NT2/D1 (cell line): ENCODE measurements at places on chromosomes 5 and 9.

- DNase-seq, result no peak
These were observed 20.6 kb downstream of the FST start for GRCh38 chr5:53501054-53501453.

GRCh38 chr5:72066705-72067107, 40.6 kb upstream of the MAP1B start:
- no peak for DNase-seq

DNA sequence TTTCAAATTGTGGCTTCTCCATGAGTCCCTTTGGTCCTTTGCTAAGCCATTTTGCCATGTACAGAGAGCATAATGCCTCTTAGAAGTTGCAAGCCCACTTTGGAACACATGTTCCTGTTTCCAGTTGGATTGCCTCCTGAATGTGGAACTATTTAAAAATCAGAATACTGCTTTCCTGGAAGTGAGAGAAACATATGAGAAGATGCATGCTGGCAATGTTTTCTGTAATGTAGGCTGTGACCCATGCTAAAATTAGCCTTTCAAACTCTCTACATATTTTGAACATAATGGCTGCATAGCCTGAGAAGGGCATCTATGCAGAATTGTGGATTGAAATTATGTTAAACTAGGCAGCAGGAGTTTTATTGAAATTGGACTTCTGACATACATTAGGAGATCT, 175.5 kb upstream of the PAPPA start:
- DNase-seq, result no peak

DNA sequence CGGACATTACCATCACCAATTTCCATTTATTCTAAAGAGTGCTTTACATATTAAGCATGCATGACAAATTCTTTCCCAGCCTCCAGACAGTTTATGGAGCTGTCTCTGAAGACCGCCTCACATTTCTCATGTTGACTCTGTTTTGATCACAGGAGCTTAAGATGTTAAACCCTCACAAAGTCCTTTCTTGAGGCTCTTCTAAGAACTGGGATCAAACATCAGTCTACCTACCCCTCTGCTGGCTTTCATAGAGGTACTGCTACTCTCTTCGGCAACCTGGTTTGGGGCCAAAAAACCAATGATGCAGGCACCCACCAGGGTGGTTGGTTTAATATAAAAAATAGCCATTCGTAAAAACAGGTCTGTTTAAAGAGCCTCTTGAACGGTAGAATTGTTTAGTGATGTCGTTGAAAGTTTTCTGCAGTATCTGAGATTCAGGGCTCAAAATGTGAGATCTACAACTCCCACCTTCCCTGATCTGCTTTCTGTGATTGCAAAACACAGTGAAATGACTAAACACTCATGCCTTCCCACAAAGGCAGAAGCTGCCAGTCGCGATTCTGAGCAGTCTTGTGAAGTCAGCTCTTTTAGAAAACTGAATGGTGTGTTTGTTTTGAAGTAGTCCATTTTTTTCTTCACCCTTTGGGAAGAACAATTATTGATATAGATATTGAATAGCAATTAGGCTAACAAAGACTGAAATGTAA, 3.5 kb downstream of the RXFP3 start:
- DNase-seq, result no peak

GRCh38 chr5:60802986-60803385, 41.1 kb downstream of the ELOVL7 start:
- no peak for DNase-seq

- DNase-seq, result no peak
These were observed at the start of gene UBE2QL1 for GRCh38 chr5:6448622-6449464. Gene UBE2QL1 (plus strand): TSS chr5:6448859. CDS start chr5:6448894, 35 bp downstream.

DNA sequence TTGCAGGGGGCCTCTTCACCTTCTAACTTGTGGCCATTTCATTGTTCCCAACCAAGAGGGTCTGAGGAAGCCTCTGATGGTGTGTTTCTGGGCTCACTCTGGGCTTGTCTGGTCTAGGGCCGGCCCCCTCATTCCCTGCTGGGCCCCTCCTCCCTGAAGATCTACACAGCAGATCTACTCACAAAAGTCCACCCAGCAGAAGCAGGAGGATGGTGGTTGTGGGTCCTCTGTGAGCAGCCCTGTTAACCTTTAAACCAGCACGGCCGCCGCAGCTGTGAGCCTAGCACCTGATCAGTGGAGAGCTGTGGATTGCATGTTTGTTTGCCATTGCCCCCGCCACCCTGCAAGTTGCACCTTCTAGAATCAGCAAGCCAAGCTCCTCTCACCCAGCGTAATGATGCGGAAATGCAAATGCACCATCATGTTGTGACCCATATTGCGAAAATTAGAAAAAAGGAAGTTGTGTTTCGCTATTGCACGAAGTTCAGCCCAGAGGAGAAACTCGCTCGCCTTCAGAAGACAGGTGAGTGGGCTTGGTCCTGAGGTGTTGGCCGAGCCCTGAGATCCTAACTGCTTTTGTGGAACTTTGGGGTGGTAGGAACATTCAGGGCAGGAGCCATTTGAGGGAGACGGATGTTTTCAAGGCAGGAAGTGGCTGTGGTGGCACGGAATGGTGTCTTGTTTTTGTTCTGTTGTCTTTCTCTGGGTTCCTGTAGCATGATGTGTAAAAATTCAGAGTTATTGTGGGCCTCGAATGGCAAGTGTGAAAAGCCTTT, 16.7 kb downstream of the FGD3 start:
- DNase-seq, result no peak

GRCh38 chr9:37504605-37505004, 18.9 kb downstream of the POLR1E start:
- no peak for DNase-seq

DNA sequence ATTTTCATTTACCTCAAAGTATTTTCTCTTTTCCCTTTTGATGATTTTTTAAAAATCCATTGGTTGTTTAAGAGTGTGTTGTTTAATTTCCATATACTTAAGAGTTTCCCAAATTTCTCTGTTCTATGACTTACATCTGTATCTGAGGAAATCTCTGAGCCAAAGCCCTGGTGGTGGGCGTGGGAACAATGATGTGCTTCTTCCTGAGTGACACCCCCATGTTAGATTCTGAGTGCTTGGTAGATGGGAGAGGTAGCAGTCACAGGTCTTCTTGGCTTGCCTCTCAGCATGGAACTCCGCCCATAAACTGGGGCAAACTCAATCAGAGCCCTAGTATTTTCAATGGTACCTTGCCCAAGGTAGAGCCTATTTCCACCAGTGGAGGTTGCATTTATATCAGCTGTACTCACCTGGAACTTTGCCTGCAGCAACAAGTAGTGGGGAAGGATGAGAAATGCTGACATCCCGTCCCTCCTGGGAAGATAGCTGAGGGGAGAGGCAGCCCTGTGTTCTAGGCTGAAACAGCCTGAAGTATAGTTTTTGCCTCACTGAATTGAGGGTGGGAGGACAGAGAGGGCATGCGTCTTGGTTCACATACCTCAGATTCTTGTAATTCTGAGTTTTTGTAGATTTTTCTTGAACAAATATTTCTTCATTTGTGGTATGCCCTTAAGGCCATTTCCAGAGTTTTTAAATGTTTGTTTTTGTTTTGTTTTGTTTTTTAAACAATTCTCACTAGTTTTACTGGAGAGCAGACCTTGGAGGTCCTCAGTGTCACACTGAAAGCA, 26.4 kb downstream of the C9orf43 start:
- no peak for DNase-seq
